ENCODE measurements at places on chromosomes 5 and 9. TPM values are rescaled to one million over a fixed set of nuclear protein-coding genes. Genes with fewer than 3 reads are reported as not detected.

DNA sequence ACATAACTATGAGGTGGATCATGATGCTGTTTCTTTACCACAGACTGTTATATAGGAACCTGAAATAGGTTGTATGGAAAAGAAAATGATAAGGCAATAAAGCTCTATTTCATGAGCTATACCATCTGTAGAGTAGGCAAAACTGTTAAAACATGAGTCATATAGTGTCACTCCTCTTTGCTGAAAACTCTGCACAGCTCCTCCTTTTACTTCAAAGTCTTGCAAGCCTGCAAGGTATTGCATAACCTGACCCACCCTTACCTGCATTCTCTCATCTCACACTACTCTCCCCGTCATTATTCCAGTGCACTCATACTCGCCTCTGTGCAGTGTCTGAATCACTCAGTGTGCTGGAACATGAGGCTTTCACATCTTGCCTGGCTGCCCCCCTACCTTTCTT, 790.1 kb downstream of the EFNA5 start:
- H3K27ac ChIP-seq, result no peak overlapping the region
- DNase-seq, result no peak
- no peaks in the 10 kb centered on the region for H3K4me1 ChIP-seq
- no peaks in the 10 kb centered on the region for H3K27me3 ChIP-seq
- no peaks in the 10 kb centered on the region for H3K36me3 ChIP-seq

- H3K27me3 ChIP-seq, result peaks cover 62% of the 10 kb centered on the region
- H3K27ac ChIP-seq, result no peak overlapping the region
- H3K4me1 ChIP-seq, result no peaks in the 10 kb centered on the region
- no peaks in the 10 kb centered on the region for H3K36me3 ChIP-seq
- no peak for DNase-seq
- no peak overlapping the region for H3K4me3 ChIP-seq
Measured at GRCh38 chr9:126123927-126124326, 202.7 kb upstream of the MVB12B start.

PAEP gene
- total RNA-seq, result not detected

GRCh38 chr5:172506251-172506650, 51.9 kb upstream of the SH3PXD2B start:
- H3K27me3 ChIP-seq, result peaks cover 28% of the 10 kb centered on the region
- no peak overlapping the region for H3K27ac ChIP-seq
- H3K36me3 ChIP-seq, result no peaks in the 10 kb centered on the region
- H3K4me3 ChIP-seq, result no peak overlapping the region
- DNase-seq, result no peak

NUTM2G gene
- not detected for total RNA-seq

DNA sequence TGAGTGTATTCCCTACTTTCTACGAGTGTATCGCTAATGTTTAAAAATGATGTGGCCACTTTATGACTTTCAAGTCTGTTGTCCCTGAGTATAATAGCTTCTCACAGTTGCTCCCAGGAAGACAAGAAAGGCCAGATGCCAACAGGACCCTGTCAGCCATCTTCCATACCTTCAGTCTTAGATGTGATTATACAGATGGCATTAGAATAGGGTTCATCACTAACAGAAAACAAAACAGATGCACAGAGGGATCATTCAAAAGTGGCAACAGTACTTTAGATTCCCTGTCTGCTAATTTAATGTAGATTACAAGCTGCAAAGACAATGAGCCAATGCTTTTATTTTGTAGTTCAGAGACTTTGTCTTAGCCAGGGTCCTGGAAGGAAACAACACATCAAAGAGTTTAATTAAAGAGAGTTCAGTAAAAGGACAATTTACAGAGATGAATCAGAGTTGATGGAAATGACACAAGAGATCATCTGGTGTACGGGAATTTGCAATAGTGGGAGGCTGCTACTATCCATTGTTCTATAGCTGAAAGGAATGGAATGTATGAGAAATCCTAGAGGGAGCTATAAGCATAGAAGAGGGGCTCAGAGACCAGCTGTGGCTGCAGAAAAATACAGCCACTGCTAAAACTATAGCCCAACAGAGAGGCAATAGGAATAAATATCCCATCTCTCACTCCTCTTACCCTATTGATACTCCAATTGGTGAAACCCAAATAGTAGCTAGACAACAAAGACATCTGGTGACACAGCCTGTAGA, 393.7 kb upstream of the SMC2 start:
- H3K27me3 ChIP-seq, result no peaks in the 10 kb centered on the region
- no peaks in the 10 kb centered on the region for H3K4me1 ChIP-seq
- DNase-seq, result no peak
- no peak overlapping the region for H3K27ac ChIP-seq
- H3K36me3 ChIP-seq, result peaks cover 4% of the 10 kb centered on the region
- no peak overlapping the region for H3K4me3 ChIP-seq
